ENCODE measurements at places on chromosomes 3 and 15.

DNA sequence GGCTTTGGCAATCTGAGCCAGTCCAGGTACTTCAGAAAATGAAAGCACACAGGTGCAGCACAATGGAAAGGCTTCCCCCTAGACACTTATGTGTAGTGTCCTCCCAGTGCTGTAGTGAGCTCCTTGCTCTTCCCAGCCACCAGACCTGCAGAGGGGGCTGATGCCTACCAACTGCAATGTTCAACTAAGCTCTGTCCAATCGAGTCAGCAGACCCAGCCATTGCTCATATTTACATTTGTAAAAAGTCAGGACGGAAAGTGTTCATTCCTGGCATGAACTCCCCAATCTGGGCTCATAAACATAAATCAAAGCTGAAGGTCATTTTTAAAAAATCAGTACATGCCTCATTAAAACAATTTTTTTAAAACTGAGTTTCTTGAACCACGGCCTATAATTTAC is 73.0 kb downstream of the FOXP1 start:
- DNase-seq = no peak

DNA sequence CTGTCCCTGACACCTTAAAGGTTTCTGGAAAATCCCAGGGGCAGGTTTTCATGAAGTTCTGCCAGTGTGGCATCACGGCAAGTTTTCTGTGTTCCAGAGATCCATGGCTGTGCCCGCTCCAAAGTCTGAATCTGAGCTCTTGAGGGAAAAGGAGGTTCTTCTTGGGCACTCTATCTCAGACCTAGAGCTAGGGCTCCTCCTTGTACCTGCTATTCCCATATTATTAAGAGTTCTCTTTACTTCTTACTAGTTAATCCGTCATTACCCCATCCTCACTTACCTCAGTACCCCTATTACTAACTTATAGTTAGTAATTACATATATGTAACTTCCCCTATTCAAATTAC is 5.9 kb upstream of the TRA2B start:
- no peak for DNase-seq

DNA sequence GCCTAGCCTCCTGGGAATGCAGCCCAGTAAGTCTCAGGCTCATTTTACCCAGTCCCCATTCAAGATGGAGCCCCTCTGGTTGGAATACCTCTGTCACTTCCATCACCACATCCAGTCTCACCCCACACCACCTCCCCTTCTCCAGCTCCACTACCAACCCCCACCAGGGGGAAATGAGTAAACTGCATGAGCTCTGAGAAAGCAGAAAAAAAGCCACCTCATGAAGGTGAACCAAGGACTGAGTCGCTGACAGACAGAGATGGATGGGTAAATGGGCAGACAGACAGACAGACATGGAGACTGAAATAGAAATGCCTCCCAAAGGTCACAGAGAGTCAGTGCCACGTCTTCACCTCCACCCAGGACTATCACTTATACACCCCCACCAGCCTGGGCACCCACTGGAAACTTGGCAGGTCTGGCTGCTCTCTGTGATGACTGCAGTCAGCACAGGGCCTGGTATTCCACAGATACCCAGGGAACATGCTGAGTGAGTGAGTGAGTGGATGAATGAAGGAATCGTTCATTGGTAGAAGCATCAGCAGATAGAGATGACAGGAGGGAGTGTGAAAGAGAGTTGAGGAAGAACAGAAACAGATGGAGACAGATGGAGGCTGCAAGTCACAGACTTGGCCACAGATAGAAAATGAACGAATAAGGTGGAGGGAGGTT is 4.9 kb upstream of the LOXL1 start:
- DNase-seq = no peak

- DNase-seq = no peak
Measured at GRCh38 chr3:51401735-51402134, 10.7 kb downstream of the RBM15B start.

- DNase-seq = no peak
Measured at GRCh38 chr3:19866751-19867347, 67.2 kb downstream of the EFHB start.

GRCh38 chr3:176734146-176734545 is 463.1 kb downstream of the TBL1XR1 start:
- DNase-seq = no peak

GRCh38 chr3:48119505-48120193 is 68.6 kb downstream of the CDC25A start:
- no peak for DNase-seq

DNA sequence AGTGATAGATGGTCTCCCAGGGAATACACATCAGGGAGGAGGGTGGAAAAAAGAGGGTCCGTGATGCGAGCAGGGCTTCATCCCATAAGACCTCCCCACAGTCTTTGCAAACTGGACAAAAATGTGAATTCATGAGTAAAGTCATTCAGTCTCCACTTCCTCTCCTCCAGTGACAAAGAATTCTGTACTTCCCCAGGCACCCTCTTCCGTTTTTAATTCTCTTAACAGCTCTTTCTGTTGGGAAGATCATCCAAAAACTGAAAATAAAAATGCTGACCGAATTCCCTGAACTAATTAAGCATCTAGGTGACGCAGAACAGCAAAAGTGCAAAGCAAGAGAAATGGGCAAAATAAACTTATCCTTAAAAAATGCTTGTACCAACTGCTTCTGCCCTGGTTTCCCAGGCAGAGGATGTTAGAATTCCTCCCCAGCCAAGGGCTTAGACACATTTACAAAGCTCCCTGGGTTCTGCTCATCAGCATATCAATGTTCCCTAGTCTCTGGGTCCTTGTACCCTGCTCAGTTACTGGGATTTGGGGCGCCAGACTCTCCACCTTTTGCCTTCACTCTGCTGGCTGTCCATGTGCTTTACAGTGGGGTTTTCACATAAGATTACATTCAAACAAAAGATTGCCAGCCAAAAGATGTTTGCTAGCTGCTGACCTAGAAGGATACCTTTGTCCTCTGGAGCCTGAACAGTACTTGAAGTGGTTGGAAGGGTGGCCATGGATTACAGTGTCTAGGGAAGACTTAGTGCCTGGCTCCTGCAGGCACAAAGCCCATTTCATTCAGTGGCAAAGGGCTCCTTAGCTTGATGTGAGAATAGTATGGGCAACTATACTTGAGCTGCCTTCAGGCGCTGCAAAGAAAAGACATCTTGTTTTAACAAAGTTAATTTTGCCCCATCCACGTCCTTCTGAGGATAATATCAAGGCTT is 69.4 kb downstream of the ARNT2 start:
- DNase-seq = no peak

- DNase-seq = no peak
Measured at GRCh38 chr3:142998439-142998838, 2.9 kb upstream of the U2SURP start.

DNA sequence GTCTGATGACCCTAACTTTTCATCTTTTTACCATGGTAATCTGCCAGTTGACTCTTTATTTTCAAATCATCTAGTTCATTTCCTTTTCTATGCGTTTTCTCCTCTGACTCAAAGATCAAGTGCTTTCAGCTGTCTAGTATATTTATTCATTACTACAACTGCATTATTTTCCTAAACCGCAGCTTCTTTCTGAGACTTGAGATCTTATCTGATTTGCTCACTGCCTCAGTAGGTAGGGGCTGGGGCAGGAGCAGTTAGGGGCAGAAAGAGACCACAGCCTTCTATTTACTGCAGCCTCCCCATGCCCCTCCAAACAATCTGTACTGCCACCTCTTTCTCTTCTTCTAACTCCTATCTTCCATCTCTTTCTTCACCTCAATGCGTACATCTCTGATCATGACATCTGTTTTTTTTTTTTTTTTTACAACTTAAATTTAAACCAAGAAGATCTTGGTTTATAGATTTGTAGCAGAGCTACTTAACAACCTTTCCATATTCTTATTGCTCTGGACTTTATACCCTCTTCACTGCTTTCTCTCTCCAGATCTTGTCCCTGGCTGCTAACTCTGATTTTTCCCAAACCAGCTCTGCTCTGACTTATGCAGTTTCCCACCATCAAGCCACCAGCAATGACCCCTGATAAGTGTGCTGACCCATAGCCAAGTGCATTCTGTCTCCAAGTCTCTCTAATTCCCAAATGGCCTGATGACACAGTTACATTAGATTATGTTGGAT is 52.2 kb downstream of the MOBP start:
- no peak for DNase-seq

- no peak for DNase-seq
Measured at GRCh38 chr3:123348471-123349200, 100.3 kb downstream of the ADCY5 start.

DNA sequence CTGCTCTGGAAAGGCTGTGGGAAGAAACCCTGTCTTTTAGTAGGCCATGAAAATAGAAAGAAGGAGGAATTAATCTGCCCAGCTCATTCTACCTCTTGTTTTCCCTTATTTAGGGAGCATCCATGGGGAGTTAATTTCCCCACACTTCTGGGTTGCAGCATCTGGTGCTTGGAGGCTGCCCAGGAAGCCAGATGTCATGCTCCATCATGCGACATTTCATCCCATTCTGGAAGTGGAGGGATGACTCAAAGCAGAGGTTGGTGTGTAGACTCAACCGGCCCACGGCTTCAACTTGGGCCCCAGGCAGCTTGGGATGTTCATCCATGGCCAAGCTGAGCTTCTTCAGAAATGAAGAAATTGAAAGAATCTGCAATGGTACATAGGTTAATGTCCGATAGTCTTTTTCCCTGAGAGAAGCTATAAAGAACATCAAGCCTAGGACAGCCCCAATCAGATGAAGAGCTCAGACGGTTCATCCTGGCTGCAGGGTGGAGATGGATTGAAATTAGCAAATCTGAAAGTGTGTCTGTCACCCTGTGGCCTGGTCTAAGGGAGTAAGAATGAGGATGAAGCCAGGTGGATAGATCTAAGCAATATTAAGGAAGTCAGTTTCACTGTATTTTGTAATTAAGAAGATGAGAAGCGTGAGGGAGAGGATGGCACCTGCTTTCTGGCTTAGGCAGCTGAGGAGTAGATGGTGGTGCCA is 24.5 kb upstream of the PROK2 start:
- no peak for DNase-seq

- DNase-seq = no peak
Measured at GRCh38 chr15:74621546-74621920, 5.9 kb downstream of the CLK3 start.

DNA sequence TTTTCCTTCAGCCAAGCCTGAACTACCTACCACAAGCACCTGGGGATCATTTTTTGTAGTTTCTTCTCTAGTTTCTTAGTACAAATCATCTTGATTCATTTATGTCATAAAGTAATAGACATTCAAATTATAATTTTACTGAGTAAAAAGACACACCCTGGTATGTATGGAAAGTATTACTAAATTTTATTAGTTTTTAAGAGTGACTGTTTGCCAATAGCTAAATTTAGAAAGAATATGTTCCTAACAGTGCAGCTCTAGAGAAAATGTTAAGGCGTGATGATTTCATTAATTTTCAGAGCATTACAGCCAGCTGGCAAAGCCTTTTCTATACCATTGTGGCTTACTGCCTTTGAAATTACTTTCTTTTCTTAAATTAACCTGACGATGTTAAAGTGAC is 612.0 kb upstream of the KCNMB2 start:
- no peak for DNase-seq

GRCh38 chr3:36820083-36820482 is 55.7 kb upstream of the DCLK3 start:
- no peak for DNase-seq

DNA sequence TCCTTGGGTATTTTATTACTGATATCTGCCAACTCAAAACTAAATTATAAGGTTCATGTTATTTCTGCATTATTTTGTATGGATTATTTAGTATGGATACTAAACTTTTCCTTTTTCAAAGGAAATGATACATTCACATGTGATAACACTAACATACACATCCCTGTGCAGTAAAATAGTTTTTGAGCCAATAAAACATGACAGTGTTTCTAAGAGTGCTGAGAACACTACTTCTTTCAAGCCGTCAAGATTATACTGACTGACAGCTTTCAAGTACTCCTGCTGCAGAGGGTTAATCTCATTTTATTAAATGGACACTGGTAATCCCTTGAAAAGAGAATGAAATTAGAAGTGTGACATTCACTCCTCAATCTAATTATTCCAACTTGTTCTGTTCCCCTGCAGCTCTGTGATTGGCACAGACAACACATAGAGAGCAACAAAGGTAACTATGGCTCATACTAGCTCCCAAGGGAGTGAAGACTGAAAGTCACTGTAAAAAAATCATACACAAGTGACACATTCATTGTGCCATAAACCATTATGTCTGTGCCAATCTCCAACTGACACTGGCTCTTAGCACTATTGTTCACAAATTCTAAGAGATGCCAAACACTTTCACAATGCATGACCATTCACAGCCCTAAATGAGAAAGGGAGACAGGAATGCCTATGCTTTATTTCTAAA is 468.6 kb downstream of the SHQ1 start:
- DNase-seq = no peak

- DNase-seq = no peak
Measured at GRCh38 chr15:71125831-71126450, 10.7 kb downstream of the THSD4 start.

Measured in activated T-helper 1 cell treated with Interleukin-2 at 50 U/mL for 16 hours (primary cell).